ENCODE measurements at places on chromosomes 4 and X.

DNA sequence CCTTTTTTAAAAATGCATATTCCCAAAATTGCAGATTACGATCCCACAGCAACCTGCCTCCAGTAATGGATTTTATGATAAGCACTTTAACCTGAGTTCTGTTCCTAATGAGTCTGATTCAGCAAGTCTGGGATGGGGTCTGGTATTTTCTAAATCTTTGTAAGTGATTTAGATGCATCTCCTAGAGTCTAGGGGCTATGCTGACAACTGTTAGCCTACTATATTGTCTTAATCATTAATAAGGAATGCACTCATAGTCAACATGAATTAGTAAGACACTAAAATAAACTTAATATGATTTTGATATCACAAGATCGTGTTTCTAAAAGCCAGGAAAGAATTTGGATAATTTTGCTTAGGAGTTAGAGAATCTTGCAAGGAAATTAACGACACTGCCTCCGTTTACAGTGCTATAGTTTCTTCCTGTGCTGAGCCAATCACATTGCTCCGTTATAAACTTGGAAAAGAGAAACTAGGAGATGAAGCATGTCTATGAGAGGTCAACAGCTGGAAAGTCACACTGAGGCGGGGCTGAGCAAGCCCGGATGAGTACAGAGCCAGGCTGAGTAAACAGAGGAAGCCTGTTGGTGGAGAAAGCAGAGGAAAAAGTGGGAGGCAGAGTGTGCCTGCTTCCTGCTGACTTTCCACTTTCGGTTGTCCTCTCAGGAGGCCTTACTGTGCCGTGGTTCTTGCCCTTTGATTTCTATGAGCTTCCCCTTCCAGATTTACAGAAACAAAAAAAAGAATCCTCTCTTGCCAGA, 5.4 kb downstream of the SCARB2 start:
- peak; percentile 80 for DNase-seq

- DNase-seq = no peak
Measured at GRCh38 chr4:102169345-102169744, 175.9 kb downstream of the SLC39A8 start.

GRCh38 chrX:97126020-97126419, 242.3 kb downstream of the RPA4 start:
- DNase-seq = no peak

DNA sequence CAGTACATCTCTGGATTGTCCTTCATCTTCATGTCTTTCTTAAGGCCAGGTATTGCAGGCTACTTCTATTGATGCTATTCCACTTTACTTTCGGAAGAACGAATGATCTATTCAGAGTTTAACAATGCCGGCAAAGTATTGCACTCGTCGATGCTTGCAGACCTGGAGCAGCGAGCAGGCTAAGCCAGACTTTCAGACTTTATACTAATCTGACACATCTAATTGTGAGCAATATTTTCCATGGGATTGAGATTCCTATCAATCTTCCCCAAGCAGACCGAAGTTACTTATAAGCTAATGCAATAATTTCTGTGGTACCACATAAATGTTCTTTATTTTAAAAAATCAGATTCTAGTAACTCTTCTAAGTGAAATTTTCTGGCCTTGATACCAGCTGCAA, 1.6 kb downstream of the EMCN start:
- DNase-seq = no peak

DNA sequence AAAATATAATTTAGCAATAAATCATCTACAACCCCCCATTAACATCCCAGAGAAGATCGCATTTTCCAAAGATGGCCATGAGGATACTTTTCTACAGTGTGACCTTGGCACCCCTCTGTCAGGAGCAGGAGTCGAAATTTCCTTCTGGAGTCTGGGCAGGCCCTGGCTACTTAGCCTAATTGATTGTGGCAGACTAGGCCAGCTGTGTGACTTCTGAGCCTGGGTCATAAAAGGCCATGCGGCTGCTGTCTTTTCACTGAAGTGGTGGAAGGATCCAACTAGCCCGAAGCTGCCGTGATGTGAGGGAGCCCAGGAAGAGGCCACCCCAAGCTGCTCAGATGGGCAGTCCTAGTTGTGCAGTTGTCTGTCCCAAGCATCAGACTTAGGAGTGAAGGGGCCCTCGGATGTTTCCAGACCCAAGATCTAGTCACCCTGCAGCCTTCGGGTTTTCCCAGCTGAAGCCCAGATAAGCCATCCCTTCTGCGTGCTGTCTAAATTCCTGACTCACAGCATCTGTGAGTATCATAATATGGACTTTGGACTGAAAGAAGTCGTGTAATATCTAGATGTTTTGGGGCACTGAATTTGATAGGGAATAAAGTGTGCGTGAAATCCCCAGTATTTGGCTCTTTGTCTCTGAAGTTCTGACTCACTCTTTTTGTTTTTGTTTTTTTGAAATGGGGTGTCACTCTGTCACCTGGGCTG, 21.0 kb downstream of the PDK3 start:
- no peak for DNase-seq
